ENCODE measurements at places on chromosomes 6 and 20.

DNA sequence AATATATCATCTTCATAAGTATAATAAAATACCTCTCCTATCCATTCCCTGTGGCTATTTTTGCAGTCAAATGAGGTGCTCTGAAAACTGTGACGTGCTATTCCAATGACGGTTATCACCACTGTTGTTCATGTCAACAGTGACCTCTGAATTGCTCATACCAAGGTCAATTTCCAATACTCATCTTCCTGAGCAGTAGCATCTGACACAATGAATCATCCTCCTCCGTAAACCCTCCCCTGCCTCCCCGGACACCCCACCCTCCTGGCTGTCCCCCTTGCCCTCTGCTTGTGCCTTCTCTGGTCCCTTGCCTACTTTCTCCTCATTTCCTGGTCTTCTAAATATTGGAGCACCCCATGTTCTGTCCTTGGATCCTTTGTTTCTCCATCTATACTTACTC, 77.7 kb upstream of the SLC22A23 start:
- no peak for DNase-seq

GRCh38 chr20:47466213-47466612, 35.5 kb upstream of the NCOA3 start:
- DNase-seq: no peak

DNA sequence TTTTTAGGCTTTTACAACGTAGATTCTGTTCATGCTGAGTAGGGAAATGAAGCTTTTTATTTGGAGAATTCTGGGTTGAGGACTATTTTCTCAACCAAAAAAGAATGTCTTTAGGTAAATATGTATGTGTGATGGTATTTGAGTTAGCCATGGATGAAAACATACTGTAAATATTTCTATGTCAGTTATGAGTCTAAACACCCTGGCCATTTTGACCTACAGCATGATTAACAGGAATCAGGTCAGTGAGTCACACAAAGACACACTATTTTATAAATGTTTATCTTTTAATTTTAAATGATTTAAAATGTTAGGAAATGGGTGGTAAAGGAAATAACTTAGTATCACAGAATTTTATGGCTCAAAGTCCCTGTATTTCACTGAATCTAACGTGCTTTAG, 851.7 kb upstream of the MAP3K7 start:
- no peak for DNase-seq

DNA sequence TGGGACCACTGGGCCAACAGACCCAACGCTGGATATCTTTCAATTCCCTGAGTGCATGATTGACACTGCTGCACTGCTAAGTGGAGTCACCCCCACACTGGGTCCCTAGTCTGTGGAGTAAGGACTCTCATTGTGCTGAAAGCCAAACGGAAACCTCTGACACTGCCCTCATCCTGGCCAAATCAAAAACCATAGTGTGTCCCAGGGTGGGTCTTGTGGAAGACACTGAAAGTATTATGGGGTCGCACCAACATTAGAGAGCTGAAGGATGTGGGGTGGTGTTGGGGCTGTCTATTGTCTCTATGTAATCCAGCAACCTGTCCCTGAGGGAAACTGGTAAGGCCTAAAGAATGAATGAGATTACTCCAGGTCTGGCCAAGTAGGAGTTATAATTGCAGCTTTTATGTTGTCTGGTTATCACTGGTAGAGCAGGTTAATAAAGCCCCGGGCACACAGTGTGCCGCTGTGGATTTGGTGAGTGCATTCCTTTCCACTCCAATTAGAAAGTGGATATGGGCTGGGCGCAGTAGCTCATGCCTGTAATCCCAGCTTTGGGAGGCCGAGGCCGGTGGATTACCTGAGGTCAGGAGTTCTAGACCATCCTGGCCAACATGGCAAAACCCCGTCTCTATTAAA, 57.9 kb downstream of the HLA-A start:
- DNase-seq: no peak

- no peak for DNase-seq
Measured at GRCh38 chr20:62452475-62453095, 23.2 kb downstream of the GATA5 start.

DNA sequence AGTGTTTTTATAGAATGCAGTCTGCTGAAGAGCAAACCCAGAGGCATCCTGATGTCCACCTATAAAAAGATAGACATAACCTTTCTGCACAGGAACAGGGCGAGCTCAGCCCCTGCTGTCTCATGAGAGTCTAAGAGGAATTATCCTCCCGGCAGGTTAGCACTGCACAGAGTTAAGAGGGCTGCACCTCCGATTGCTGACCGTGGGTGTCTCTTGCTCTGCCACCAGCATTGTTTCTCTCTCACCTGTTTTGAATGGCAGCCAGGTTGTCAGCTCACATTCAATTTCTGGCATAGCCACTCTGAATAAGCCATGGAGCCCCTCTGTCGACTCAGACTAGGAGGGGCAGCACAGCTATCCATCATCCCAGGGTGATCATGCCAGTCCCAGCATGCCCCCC, 211.2 kb downstream of the PHACTR1 start:
- DNase-seq: no peak

DNA sequence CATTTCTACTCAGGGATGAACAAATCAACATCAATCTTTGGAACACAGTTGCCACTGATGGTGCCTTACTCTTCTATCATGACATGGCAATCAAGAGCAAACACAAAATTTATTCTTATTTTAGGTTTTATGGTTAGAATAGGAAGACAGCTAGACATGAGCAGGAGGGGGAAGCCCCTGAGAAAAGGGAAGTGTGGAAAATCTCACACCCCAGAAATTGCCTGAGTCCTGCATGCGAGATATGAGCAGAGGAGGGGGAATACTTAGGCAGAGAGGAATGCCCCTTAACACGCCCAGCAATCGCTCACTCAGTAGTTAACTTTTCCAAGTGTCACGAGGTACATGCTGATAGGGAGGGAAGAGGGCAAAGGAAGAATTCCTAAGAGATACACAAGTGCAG, 79.3 kb downstream of the PLG start:
- DNase-seq: no peak

DNA sequence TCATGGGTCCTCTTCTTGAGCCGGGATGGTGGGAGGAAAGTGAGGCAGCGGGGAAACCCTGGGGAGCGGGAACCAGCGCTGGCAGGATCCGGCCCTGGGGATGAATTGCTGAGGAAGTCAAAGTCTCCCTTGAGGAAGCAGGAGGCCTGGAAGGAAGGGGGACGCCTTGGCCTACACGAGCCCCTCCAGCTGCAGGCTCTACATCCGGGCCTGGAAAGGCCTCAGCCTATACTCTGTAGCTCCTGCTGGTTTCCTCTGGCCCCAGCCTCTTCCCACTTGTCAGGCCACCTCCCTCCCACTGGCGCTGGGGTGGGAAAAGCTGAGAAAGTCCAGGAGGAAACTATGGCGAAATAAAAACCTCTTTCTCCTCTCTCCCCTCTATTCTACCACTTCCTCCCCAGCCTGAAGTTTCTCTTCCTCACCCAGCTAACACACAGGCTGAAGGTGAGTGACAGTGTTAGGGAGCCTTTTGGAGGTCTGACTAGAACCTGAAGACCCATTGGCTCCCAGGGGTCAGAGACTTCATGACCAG, 14.9 kb downstream of the TREML2 start:
- no peak for DNase-seq

GRCh38 chr20:60066438-60066823, 108.2 kb downstream of the CDH26 start:
- DNase-seq: no peak

- DNase-seq: no peak
Measured at GRCh38 chr6:15800841-15801617, 138.2 kb upstream of the DTNBP1 start.

GRCh38 chr6:89221129-89221528, 4.0 kb upstream of the GABRR1 start:
- DNase-seq: no peak

- no peak for DNase-seq
Measured at GRCh38 chr20:34155836-34156235, 43.8 kb upstream of the EIF2S2 start.

- DNase-seq: no peak
Measured at GRCh38 chr6:62328607-62329006, 42.6 kb upstream of the KHDRBS2 start.

DNA sequence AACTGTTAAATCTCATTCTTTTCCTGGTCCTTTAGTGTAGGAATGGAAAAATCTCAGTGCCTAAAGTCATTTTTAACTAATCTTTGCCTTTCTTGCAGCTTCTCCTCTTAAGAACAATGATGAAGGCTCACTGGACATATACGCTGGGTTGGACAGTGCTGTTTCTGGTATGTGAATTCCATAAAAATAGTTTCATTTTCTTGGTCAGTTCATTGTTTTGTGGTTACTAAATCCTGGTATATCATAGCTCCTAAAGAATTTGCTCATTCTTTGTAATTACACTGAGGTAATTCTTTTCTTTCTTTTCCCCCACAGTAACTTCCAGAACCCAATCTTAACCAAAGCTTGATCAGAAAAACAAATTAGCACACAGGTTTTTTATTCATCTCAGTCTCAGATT, 23.4 kb downstream of the CASP8AP2 start:
- no peak for DNase-seq

- DNase-seq: no peak
Measured at GRCh38 chr6:77456531-77457248, 6.6 kb downstream of the HTR1B start.

DNA sequence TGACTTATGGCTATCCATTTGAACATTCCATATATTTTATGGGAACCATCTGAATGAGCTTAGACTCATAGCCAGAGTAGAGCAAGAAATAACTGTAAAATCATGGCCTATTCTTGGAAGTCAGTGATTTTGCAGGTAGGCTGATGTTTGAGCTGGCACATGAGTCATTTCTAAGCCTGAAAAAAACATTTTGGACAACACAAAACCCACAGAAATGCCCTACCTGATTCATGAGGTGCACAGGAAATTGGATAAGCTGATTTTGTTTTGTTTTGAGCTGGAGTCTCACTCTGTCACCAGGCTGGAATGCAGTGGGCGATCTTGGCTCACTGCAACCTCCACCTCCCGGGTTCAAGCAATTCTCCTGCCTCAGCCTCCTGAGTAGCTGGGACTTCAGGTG, 443.0 kb downstream of the PKHD1 start:
- DNase-seq: no peak

DNA sequence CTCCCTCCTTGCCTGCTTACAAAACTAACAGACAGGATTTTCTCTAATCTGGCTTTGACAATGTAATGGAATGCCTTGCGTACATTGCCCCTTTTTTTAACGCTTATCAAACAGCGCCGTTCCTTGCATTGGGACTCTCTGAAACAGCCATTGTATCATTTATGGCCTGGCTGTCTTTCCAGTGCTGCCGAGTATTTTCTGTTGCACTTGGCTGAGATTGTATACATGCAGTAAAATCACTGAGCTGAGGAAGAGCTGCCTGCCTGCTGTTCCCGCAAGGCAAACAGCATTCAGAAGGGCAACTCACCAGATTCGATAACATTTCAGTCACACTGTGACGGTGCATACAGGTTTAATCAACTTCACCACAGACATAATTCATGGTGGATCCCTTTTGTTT, 106.0 kb downstream of the SH3BGRL2 start:
- no peak for DNase-seq
